Esophagus muscularis mucosa (tissue), 4 donors: ENCODE measurements at places on chromosomes 2 and 18. TPM values are rescaled to one million over a fixed set of nuclear protein-coding genes. Genes with fewer than 3 reads are reported as not detected.

SERPINB13 gene
- total RNA-seq: not detected

BCL11A gene
- 5.0 TPM for total RNA-seq

HRH4 gene
- total RNA-seq: not detected

MEP1B gene
- not detected for total RNA-seq

DNA sequence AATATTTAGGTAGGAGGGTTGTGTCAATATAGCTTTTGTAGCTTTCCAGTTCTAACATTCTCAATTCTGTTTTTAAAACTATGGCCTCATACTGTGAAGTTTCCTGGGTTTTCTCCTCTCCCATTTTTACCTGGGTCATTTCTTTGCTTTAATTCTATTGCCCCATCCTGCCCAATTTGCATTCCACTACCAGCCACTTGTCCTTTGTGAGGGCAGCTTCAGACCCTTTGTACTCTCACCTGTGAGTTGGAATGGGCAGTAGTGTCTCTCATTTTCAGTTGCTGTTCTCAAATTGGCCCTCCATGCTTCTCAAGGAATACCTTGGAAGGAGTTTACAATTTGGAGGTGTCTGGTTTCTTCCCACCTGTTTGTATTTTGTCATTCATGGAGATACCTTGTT, 108.4 kb downstream of the CAMKMT start:
- no peak for DNase-seq

DNA sequence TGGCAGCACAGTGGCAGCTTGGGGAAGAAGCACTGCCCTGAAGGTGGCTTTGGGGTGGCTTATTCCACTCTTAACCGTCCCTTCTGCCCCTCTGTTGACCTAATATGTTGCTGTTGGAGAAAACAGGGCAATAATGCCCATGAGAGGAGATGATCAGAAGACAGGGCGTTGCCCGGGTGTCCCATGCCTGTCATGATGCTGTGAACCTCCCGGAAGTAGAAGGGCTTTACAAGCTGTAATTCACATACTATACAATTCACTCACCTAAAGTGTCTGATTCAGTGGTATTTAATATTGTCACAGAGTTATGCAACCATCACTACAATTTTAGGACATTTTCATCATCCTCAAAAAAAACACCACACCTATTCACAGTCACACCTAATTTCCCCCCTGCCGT, 112.3 kb downstream of the FHOD3 start:
- DNase-seq: peak; percentile 85

DNA sequence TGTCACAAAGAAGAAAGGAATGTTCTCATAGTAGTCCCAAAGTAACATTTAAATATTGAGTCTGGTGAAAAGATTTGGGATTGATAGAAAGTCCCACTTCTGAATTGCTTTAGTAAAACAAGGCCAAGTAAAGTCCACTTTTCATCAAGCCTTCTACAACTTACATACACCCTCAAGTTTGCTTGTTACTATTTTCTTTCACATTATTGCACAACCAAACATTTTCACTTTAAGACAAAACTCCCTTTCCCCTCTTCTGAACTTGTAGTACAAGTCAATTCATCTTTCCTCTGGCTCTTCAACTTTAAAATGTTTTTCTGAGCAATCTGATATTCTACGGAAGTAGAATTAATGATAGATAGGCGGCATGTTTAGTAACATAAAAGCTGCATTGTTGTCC, 11.0 kb downstream of the MAIP1 start:
- no peak for DNase-seq
